ENCODE measurements at places on chromosomes 5 and 9.

DNA sequence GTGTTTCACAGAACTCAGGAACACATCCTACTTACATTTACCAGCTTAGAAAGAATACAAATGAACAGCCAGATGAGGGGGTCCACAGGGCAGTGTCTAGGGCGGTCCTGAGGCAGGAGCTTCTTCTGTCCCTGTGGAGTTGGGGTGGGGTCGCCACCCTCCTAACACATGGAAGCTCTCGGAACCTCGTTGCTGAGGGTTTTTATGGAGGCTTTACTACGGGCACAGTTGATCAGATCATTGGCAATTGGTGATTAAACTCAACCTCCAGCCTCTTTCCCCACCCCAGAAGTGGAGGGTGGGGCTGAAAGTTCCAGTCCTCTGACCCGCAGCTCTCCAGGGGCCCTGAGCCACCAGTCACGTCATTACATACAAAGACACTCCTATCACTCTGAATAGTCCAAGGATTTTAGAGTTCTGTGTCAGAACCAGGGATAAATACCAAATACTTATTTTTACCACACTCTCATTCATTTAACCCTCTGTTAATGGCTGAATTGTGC is 156.9 kb downstream of the COL23A1 start:
- DNase-seq, result no peak

GRCh38 chr5:127898551-127899213 is 184.9 kb upstream of the SLC12A2 start:
- DNase-seq, result no peak

- DNase-seq, result no peak
These were observed 147.8 kb upstream of the CCNH start for GRCh38 chr5:87560528-87560927.

DNA sequence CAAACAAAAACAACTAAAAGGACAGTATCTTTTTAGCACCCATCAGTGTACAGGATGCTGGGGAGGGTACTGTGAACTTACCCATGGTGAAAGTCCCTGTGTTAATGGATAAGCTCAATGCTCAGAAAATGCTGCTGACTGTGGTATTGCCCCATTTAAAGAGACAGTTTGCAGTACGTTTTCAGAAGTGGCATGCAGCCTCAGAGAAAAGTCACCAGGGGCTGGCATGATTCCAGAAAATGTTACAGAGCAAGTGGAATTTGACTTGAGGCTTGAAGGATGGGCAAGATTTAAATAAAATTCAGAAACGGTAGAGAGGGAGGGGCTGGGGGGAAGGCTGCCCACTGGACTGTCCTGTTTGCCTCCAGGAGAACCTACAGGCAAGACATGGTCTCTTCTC is 7.2 kb downstream of the S1PR3 start:
- no peak for DNase-seq

- DNase-seq, result peak; percentile 20
These were observed 44.1 kb downstream of the DCP2 start for GRCh38 chr5:113020461-113021273.

DNA sequence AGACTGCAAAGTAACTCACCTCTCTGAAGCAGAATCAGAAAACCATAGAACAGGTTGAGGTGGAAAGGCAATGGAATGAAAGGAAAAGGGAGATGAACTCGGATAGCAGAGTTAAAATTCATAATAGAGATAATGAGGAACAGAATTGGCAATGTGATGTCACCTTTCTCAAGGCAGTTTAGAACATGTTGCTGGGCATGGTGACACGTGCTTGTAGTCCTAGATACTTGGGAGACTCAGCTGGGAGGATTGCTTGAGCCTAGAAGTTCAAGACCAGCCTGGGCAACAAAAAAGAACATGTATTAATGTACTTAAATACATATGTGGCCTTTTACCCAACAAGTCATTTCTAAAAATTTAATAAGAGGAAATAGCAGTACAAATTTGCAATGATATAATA is 81.6 kb upstream of the MIER3 start:
- DNase-seq, result no peak

DNA sequence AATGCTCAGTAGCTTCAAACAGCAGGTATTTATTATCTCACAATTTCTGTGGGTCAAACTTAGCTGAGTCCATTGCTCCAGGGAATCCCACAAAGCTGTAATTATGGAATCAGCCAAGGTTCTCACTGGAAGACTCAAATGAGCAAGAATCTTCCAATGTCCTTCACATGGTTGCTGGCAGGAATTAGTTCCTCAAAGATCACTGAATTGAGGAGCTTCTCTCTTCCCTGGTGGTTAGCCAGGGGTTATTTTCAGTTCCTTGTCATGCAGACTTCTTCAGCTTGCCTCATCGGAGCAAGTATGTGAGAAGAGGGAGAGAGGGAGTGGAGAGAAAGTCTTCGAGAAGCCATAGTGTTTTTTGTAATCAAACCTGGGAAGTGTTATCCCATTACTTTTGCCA is 2331.9 kb downstream of the MAT2B start:
- DNase-seq, result no peak

DNA sequence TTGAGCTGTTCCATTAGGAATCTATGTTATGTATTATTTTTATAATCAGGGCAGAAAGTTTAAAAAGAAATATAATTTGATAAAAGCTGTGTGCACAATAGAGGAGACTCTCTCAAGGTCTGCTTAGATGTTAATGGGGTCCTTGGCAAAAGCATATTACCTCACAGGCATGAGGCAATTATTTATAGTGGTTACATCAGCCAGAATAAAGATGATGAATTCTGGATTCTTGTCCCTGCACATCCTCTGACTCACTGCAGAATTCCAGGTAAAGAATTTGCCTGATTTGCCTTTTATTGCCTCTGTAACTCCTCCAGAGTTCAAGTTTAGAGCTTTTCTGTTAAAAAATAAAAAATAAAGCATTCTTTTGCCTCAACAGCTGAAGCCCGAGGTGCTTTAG is 253.6 kb downstream of the MAST4 start:
- DNase-seq, result no peak

- no peak for DNase-seq
These were observed 62.7 kb upstream of the SLC28A3 start for GRCh38 chr9:84403288-84403687.

DNA sequence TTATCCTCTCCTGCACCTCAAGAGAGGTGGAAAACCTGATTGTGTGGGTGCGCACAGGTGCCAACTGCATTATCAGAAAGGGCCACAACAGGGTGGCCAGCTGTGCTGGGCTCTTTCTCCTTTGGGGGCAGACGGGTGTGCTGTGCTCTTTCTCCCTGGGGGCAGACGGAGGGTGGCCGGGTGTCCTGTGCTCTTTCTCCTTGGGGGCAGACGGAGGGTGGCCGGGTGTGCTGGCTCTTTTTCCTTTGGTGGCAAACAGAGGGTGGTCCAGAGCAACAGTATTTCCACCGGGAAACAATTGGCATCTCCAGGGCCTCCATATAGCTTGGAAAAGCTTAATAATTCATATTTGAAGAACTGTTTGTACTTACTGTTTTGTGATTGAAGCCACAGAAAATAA is 6.8 kb downstream of the LMX1B start:
- no peak for DNase-seq

- DNase-seq, result no peak
These were observed 11.0 kb downstream of the B4GALT7 start for GRCh38 chr5:177610770-177611445.
